ENCODE measurements at places on chromosomes 5 and 9.
A peak's percentile ranks its signal among the peaks of the same experiment; 100 is the strongest.

- no peak for DNase-seq
Observed at GRCh38 chr9:85030316-85030715, 360.8 kb downstream of the NTRK2 start.

DNA sequence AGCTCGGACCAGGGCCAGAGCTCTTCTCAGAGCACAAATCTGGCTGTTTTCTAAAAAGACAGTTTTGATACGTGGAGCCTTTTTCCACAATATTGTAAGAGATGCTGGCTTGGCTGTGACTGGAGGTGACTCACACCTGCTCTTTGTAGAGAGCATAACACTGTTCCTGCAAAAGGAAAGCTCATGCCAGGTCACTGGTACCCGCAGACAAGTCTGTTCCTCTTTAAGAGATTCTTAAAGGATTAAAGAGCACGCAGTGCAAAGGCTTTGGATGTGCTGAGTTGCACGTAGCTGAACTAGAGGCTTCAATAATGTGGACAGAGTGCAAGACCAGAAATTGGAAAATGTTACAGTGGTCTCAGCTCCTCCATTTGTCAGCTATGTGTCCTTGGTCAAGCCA, 19.0 kb downstream of the ACTL7B start:
- peak; percentile 75 for DNase-seq

DNA sequence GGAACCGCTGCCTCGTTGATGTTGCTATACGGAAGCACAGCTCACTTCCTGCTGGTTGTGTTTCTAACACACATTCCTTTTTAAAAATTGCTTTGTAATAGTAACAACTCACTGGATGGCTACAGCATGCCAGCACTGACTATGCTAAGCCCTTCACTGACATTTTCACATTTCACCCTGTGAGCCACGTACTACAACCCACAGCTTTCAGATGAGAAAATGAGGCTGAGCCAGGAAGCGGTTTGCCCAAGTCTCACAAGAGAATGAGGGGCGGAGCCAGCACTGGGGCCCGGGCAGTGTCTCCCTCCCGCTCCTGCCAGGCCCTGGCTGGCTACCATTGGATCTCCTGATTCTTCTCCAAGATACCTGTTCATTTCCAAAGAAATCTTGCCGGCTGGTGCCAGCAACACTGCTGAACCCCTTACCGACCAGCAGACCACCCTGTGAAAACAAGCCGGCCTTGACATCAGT, 38.3 kb downstream of the FAM78A start:
- peak; percentile 24 for DNase-seq

GRCh38 chr5:39284552-39284951, 65.2 kb upstream of the FYB1 start:
- no peak for DNase-seq

- DNase-seq = no peak
Observed at GRCh38 chr5:56598941-56599340, 216.4 kb upstream of the MAP3K1 start.

DNA sequence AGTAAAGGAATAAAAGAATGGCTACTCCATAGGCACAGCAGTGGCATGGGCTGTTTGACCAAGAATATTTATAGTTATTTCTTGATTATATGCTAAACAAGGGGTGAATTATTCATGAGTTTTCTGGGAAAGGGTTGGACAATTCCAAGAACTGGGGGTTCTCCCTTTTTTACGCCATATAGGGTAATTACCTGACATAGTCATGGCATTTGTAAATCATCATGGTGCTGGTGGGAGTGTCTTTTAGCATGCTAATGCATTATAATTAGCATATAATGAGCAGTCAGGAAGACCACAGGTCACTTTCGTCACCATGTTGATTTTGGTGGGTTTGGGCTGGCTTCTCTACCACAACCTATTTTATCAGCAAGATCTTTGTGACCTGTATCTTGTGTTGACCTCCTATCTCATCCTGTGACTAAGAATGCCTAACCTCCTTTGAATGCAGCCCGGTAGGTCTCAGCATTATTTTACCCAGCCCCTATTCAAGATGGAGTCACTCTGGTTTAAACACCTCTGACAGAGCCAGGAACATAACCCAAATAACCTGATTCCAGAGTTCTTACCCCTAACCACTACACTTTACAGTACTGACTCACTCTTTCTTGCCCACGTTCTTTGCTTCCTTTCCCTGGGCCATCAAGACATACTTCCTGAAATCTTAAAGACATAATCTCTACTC, 25.0 kb upstream of the MRPS30 start:
- no peak for DNase-seq

- DNase-seq = no peak
Observed at GRCh38 chr5:128668921-128669320, 130.9 kb upstream of the FBN2 start.
